ENCODE measurements at places on chromosomes 5 and 9.

GRCh38 chr5:31995714-31996113 is 178.4 kb downstream of the GOLPH3 start:
- no peak for DNase-seq

- no peak for DNase-seq
Measured at GRCh38 chr9:88355166-88355565, 33.1 kb upstream of the SPIN1 start.

DNA sequence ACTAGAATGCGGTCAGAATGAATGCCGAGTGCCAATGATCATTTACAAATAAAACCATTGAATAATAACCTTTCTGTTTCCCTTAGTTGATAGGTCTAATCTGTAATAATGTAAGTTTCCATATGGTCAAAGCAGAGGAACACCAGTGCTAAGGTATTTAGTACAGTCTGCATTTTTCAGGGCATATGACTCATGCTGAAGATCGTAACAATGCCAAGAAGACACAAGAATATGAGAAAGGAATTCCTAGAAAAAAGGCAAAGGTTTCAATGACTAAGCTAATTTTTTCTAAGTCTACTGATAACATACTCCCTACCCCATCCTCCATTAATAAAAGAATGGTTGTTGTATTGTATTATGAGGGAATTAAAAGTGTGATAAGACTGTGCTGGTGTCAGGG is 2.8 kb downstream of the OR1L8 start:
- DNase-seq: peak; percentile 54

GRCh38 chr5:172451771-172452197 is 2.5 kb downstream of the SH3PXD2B start:
- peak; percentile 55 for DNase-seq

DNA sequence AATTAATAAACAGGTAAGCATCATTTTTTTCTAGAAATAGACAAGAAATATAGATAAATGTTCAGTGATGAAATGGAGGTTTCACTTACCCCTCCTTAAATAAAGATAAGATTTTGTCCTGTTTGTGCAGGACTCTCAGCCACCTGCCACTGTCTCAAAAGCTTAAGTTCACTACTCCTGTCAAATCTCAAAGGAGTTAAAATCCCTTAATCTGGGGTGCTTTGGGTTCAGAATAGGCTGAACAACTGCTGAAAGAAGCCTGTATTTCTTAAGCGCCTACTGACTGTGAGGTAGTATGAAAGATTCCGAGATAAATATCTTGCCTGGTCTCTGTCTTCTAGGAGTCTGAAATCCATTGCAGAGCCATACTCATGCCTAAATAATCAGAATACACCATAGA is 3.7 kb upstream of the BRINP1 start:
- DNase-seq: no peak

DNA sequence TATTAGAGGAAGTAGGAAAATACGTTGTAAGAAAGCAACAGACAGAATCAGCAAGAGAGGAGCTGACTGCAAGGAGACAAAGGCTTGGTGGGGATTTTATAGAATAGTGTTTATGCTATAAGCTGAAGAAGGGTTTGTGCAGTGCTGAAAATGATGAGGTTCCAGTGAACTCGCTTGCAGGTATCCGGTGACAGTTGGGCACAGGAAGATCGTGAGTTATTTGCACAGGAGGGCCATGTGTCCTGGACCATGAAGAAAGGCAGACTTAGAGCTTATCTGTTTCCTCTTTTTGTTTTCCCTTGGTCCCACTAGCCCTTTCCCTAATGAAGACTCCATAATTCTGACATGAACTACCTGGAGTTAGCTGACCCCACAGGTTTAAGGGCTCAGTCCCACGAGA is 61.4 kb downstream of the NXNL2 start:
- no peak for DNase-seq

DNA sequence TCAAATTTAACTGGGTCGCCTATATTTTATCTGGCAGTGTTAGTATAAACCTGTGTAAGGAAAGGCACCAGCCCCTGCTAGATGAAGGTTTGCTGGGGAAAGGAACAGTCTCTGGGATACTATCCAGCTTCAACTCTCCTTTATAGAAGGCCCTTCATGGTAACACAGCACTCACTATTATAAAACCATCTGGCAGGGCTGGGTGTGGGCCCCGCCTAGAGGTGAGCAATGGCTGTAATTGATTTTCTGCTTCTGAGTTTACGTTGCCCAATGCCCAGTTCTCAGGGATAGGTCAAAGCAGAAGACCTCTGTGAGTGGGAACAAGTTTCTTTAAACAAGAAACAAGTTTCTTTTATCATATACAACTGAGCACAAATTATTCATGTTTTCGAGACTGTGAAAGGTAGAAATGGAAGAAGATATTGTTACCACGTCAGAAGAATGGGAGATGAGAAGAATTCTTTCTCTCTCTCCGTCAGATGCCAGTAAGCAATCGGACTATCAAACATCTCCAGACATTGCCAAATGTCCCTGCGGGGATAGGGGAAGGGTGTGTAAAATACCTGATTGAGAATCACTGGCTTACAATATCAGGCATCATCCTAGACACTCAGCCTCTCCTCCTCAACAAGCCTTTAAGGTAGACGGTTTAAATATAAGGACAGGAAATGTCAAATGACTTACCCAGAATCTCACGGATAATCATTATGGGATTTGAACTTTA is 205.9 kb downstream of the PDZD2 start:
- no peak for DNase-seq

DNA sequence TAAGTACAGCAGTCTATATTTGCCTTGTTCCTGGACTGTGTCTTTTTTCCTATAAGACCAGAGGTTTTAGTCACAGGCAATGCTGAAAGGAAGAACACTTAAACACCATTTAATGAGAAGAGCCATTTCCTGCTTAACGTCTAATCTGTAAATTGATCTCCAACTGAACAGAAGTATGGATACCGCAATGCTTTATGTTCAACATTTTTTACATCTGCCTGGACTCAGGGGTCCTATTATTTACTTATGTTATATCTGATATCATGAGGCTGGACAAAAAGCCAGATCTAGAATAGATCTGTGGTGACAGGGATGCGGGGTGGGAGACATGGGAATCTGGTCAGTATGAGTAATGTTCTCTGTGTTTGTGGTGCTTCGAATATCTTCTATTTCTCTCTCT is 334.6 kb upstream of the MPDZ start:
- no peak for DNase-seq

- DNase-seq: no peak
Measured at GRCh38 chr5:156527611-156528010, 200.6 kb downstream of the SGCD start.

DNA sequence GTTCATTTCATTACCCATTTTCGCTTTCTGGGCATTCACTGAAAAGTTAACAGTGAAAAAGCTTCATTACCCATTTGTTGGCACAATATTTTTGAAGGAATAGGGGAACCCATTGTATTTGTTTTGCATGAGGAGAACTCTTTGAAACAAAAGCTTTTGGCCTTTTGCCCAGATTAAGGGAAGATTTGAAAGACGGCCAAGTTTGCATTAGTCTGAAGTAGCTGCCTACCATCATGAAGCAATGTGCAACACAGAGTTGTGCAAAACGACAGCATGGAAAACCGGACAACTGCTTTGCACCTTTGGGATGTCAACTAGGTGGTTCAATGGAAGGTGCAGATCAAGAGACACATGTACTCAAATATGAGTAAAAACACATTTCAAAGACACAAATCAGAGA is 84.9 kb downstream of the TRPM3 start:
- no peak for DNase-seq

GRCh38 chr5:93120051-93120450 is 461.0 kb downstream of the NR2F1-AS1 start:
- no peak for DNase-seq

- no peak for DNase-seq
Measured at GRCh38 chr5:111582451-111582850, 70.1 kb upstream of the STARD4 start.

GRCh38 chr9:110623462-110624025 is 44.0 kb upstream of the SVEP1 start:
- no peak for DNase-seq

GRCh38 chr5:9395706-9396105 is 150.2 kb downstream of the SEMA5A start:
- DNase-seq: no peak

GRCh38 chr9:18365651-18366050 is 108.3 kb upstream of the ADAMTSL1 start:
- DNase-seq: no peak

GRCh38 chr5:135391116-135391868 is 7.7 kb downstream of the MACROH2A1 start:
- DNase-seq: peak; percentile 70

- DNase-seq: no peak
Measured at GRCh38 chr5:178555005-178555404, 35.2 kb downstream of the COL23A1 start.

- no peak for DNase-seq
Measured at GRCh38 chr5:123104607-123105006, 15.6 kb downstream of the PRDM6 start.

GRCh38 chr9:89352874-89353649 is 34.8 kb downstream of the SECISBP2 start:
- DNase-seq: no peak

GRCh38 chr9:69671879-69672595 is at the start of gene APBA1:
APBA1 (minus strand) TSS chr9:69672371.
- no peak for DNase-seq

DNA sequence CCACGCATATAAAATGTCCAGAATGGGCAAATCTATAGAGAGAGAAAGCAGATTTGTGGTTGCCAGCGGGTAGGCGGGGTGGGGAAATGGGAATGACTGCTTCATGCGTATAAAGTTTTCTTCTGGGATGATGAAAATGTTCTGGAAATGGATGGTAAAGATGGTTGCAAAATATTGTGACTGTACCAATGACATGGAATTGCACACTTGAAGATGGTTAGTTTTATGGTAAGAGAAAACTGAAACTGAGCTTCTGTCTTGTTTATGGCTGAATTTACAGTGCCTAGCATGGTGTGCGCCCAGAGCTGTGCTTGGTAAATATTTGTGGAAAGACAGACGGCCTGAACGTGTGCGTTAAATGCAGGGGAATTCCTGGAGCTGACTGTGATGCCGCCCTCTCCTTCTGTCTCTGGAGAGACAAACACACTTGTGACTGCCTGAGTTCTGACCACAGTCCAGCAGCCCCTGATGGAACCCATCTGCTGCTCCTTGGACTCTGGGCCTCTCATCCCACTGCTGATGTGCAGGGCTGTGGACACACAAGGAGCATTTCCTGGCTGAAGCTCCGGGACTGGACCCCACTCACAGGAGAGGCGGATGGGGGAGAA is 8.6 kb upstream of the PTGES start:
- DNase-seq: peak; percentile 80

DNA sequence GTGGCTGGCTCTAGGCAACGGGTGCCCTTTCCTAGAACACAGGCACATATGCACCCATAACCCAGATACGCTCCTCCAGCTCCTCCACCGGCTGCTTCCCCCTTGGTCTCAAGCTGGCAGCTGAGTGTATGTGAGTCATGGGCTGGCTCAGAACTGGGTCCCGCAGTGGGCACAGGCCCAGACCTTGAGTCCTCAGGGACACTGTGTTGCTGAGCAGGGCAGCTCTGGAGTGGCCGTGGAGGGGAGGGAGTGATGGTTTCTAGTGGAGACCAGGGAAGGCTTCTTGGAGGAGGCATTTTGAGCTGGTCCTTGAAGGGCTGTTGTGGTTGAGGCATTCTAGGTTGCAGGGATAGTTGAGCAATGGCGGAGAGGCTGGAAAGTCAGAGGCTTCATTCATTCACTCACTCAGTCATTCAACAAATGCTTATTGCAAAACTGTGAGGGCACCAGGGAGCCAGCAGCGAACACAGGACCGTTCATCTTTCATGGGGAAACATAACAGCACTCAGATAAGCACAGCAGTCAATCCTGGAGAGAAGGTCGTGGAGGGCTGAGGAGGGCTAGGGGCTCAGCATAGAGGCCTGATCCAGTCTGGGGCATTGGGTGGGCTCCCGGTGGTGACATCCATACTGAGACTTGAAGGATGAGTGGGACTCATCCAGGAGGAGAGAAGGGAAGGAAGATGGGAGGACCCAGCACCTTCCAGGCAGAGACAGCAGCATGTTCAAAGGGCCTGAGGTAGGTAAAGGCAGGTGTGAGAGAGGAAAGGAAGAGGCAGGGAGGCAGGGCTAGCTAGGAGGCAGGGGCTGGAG is 2.4 kb downstream of the BBLN start:
- no peak for DNase-seq

GRCh38 chr5:42517164-42517563 is 93.9 kb downstream of the GHR start:
- no peak for DNase-seq

DNA sequence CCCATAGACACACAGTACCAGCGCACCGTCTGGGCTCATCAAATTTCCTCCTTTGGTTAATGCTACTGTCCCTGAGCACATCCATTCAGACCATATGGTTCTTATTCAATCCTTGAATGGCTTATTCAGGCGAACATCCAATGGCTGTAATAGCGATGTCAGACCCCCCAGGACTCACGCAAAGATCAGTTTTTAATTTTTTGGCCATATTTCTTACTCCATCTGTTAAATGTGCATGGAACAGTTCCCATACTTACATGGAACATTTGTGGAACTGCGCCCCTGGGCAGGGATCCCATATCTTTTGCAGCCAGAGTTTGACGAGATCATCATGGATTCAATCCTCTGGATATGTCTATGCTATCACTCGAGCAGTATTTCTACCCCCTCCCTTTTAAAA is 213.2 kb downstream of the ADAMTS6 start:
- no peak for DNase-seq

DNA sequence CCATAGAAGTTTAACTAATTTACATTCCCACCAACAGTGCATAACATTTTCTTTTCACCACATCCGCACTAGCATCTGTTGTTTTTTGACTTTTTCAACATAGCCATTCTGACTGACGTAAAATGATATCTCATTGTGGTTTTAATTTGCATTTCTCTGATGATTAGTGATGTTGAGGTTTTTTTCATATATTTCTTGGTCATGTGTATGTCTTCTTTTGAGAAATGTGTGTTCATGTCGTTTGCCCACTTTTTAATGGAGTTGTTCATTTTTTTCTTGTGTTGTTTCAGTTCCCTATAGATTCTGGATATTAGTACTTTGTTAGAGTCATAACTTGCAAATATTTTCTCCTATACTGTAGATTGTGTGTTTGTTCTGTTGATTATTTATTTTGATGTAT is 163.4 kb downstream of the FER start:
- DNase-seq: no peak

- DNase-seq: no peak
Measured at GRCh38 chr5:133944263-133945185, 23.9 kb downstream of the C5orf15 start.

GRCh38 chr5:176650354-176650884 is 3.1 kb downstream of the TSPAN17 start:
- DNase-seq: no peak

DNA sequence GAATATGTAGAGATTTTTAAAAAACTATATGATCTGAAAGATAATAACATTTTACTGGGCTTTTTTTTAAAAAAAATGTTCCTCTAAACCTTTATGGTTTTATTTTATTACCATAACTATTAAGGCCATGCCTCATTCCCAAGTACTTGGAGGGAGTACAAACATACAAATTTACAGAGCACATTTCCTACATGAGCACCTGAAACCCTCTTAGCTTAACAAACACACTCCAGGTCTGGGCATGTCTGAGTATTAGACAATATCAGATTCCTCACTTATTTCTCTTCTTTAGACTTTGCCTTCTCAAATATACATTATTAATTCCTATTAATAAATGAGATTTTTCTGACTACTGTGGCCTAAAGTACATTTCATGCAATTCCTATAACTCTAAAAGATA is 319.2 kb downstream of the SLCO4C1 start:
- no peak for DNase-seq

- DNase-seq: no peak
Measured at GRCh38 chr5:170147051-170147752, 41.5 kb downstream of the FOXI1 start.

- DNase-seq: no peak
Measured at GRCh38 chr9:131837316-131837715, 97.4 kb upstream of the RAPGEF1 start.

GRCh38 chr5:152066784-152067183 is 142.1 kb upstream of the GLRA1 start:
- no peak for DNase-seq

Measured in BJ (cell line).